NCI-H2029 treated with DMSO at 0.1 percent for 48 hours (cell line): ENCODE measurements at places on chromosomes 16 and 17.
A peak's percentile ranks its signal among the peaks of the same experiment; 100 is the strongest.

GRCh38 chr17:42438600-42439567 is 15.8 kb upstream of the CAVIN1 start:
- DNase-seq, result no peak

- DNase-seq, result no peak
Observed at GRCh38 chr17:58332778-58333735, 4.5 kb upstream of the TSPOAP1 start.

- peak; percentile 40 for DNase-seq
Observed at GRCh38 chr17:79951361-79952264, 84.1 kb downstream of the TBC1D16 start.

DNA sequence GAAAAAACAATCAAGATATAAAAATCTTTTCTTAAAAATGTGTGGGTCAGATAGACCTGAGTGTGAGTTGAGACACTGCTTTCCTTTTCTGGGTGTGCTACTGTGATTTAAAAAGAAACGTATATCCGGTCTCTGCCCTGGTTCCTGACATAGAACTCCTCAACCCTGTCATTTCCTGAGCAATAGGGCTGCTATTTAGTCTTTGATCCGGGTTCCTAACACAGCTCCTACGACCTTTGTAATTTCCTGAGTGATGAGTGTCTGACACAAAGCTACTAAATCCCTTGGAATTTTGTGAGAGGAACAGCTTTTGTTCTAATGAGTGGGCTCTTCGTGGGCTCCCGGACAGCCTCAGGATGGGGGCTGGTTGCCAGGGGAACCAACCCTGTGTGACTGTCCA is 93.9 kb upstream of the FA2H start:
- DNase-seq, result no peak

GRCh38 chr16:20901068-20901435 is 481 bp downstream of the LYRM1 start:
- DNase-seq, result no peak

DNA sequence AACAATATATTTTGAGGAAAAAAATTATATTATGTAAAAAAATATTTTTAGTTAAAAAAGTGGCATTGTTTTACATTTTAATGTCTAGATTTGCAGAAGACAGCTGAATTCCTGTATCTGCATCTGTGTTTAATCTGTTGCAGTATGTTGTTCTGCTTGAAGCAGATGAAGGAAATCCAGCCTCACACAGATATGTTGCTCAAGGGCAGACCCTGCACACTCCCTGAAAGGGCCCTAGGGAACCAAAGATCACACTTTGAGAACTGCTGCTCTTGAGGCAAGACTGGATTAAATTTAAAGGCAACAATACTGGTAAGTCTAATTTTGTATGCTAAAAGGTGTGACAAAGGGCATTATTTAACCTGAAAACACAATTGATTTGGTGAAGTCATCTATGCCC is 16.4 kb upstream of the SLC6A4 start:
- no peak for DNase-seq

GRCh38 chr17:17569691-17570090 is 21.8 kb downstream of the PEMT start:
- no peak for DNase-seq

DNA sequence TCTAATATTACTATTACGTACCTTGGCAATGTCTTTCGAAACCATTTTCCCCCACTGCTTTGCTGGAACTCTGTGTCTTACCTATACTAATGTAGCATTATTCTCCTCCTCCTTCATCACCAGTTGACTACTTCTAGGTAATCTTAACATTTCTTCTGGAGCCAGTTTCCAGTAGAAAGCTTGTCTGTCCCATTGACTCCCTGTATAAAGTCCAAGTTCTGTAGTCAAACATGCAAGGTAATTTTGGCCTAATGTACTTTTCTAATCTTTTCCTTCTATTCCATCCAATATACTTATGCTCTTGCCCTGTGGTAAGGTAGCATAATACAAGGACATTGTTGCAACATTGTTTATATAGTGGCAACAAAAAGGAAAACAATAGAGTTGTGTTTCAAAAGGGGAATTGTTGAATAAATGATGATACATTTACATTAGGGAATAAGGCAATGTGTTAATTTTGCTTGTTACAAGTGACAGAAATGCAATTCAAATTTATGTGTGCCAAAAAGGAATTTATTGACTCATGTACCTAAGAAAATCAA is 27.9 kb downstream of the OMG start:
- no peak for DNase-seq

DNA sequence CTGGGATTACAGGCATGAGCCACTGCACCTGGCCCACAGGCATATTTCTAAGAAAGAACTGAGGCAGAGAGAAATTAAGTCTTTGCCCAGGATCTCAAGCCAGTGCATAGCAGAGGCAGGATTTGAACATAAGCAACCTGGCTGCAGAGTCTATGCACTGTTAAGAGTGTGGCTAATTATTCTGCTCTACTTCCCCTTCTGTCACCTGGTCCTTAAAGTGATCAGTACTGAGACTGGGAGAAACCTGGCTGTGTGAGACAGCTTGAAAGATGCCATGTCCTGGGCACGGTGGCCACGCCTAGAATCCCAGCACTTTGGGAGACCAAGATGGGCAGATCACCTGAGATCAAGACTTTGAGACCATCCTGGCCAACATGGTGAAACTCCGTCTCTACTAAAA is 58.1 kb downstream of the IQCK start:
- no peak for DNase-seq

DNA sequence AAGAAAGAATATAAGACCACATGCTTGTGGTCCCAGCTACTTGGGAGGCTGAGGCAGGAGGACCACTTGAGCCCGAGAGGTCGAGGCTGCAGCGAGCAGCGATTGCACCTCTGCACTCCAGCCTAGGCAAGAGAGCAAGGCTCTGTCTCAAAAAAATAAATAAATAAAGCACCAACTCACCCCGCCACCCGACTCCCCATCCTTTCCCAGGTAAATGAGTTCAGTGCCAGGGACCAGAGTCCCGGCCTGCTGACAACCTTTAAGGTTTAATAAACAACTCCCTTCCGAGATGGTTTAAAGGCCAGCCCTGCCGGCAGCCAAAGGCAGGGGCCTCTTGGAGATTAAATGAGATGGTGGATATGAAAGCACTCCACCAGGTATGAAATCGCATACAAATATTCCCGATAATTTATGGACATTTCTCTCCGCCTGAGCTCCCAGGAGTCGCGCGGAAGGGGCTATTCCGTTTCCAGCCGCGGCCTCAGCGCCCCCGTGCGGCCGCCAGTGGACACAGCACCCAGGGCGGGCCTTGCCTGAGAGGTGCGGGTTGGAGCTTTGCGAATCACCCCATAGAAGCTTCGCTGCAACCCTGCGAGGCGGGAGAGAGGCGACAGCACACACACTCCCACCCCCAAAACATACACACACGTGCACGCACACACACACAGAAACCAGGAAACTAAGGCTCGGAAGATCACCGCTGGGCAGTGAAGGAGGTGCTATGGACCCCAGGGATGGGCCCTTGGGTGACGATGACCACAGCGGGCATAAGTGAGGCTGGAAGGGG is 4.0 kb upstream of the RPL38 start:
- no peak for DNase-seq

DNA sequence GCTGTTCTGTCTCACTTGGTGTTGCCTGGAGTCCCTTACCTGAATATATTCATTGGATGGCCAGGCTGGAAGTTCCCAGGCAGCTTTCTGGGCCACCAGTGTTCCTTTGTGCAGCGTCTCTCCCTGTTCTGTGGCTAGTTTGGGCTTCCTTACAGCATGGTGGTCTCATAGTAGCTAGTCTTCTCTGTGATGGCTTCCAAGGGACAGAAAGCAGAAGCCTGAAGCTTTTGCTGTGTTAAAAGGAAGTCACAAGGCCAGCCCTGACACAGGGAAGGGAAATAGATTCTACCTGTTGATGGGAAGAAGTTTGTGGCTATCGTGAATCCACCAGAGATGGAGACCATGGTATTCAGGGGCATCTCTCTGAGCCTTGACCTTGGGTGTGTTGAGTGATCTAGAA is 34.6 kb downstream of the PLCG2 start:
- no peak for DNase-seq

GRCh38 chr17:15981208-15981607 is 18.3 kb downstream of the ZSWIM7 start:
- DNase-seq, result no peak

GRCh38 chr17:83201206-83202001 is 122.0 kb downstream of the METRNL start:
- no peak for DNase-seq

DNA sequence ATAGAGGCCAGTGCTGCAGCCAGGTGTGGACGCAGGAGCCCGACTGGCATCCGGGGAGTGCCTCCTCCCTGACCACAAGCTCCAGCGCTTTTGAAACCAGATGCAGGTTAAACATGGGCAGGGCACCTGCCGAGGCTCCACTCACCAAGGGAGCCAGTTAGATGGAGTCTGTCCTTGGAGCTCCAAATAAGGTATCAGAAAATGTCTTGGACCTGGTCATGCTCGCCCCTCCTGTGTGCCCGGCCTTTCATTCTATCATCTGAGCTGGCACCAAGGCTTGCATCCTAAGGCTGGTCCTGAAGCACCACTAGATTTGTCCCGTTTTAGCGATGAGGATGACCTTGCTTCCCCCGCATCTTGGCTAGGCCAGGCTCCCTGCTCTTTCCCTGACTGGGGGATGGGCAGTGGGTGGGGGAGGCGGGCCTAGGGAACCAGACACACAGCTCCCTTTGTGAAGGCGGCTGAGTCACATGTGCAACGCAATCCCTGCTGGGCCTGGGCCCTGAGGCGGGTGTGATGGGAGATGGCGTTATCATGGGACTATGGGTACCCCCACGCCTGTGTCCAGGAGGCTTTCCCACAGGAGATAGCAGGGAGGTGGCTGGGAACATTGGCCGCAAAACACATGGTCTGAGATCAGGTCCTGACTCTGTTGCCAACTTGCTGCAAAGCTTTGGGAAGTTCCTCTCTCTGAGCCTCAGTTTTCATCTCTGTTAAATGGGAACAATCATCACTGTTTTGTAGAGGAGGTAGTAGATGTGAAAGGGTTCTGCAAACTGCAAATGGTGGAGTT is 5.0 kb upstream of the ADGRG1 start:
- peak; percentile 39 for DNase-seq

GRCh38 chr17:13425390-13425789 is 176.3 kb downstream of the HS3ST3A1 start:
- no peak for DNase-seq

DNA sequence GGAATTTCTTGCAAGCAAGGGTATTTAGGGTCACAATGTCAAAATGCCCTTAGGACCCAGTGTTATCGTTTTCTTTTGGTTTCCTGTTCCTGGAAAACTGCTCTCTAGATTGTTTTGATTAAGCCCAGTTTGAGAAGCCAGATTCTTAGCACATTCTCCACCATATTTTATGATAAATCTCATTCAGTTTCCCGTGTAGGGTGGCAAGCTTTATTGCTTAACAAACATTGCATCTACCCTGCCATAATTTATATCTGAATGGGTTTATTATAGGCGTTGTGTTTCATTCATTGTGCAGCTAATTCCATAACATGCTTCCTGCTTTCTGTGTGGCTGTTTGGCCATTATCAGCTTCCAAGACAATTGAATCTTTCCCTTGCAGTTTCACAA is 389.1 kb upstream of the DYNLRB2 start:
- no peak for DNase-seq

GRCh38 chr17:78396441-78397337 is 18.2 kb downstream of the PGS1 start:
- DNase-seq, result no peak

DNA sequence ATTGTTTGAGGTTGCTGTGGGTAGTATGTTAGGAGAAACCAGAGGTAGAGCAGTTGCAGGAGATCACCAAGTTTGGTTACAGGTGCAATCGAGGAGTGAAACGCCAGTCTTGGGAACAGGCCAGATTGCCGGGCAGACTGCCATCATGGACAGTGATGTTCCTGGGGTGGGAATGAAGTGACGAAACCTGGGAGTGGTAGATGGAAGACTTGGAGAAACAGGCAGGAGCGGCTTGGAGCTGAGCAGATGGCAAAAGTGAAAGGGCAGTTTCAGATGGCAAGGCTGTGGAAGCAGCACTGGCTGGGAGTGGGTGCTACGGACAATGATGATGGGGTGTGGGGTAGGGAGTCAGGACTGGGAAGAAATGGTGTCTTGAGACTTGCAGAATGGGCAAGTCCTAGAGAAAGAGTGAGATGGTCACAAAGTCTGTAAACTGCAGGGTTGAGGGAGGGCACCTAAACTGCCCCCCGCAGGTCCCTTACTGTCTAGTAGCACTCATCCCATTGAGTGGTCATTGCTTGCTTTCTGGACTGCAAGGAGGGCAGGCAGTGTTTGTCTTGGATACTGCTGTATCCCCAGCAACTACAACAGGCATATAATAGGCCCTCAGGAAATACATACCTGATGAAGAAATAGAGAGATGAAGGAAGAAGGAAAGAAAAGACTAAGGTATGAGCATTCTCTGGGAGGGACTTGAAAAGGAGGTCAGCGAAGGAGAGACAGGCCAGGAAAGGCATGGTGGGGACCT is 29.5 kb upstream of the ULK2 start:
- DNase-seq, result peak; percentile 22

DNA sequence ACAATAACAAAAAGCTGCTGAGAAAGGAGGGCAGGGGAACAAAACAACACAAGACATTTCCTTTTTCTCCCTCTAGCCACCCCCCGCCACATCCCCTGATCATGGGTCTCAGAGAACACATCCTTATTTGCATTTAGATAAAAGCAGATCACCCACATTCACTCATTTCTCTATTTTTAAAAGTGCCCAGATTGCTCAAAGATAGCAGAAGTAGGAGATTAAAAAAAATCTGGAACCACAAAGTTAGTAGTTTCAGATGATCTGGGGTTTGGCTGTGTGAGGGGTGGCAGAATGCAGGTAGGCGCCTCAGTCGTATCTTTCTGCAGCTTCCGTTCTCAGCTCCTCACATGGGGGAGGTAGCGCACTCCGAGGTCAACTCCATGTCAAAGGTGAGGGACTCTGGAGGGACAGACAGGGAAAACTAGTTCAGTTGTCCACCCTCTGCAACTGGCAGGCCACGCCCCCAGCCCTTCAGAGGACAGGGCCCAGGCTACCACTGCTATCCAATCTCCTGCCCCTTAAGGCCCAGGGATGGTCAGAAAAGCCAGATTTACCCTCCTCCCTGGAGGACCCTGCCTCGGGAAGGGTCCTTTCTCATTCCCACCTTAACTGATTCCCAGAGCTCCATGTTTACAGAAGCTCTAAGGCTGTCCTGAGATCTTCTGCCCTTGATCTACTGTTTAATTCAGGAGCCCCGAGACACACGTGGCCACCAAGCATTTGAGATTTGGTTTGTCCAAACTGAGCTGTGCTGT is 27.3 kb downstream of the STAT5A start:
- no peak for DNase-seq

DNA sequence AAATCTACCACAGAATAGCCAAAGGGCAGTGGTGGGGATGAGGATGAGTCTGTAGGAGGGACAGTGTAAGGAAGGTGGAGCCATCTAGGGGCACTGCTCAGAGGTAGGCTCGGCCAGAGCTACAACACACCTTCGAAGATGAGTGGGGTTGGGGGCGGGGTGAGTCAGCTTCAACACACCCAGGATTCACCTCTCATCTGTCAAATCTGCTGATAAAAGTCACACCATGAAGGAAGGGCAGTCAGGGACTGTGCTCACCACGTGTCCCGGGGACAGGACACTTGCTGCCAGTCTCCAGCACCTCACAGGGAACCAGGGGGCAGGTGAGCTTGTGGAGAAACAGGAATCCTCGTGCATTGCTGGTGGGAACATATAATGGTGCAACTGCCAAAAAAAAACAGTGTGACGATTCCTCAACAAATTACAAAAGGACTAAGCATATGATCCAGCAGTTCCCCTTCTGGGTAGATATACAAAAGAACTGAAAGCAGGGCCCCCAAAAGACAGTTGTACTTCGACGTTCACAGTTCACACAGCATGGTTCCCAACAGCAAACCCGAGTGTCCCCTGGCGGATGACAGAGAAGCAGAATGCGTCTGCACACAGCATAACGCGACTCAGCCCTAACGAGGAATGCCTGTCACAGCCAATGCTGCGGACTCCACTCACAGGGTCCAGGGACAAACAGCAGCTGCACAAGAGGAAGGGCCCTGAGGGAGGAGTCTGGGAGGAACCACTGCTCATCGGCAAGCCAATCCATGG is 133.1 kb downstream of the ANKRD11 start:
- no peak for DNase-seq
